H4 (cell line): ENCODE measurements at places on chromosomes 3 and 15.
A peak's percentile ranks its signal among the peaks of the same experiment; 100 is the strongest.

DNA sequence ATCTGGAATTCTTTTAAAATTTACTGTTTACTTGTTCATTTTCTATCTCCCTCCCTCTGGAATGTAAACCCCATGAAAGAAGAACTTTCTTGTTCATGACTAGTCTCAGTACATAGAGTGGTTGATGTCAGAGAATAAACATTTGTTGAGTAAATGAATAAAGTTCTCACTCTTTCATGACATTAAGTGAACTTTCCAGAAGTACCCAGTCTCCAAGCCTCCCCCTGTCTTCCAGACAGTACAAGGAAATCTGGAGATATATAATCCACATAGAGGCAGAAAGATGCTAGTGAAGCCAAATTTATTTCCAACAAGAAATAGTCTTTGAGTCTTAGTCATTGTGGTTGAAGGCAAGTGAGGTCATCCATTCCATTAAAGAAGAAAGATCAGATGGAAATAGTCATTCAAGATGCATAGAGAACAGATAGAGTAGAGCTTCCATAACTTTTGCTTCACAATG is 71.5 kb upstream of the GALNT15 start:
- DNase-seq, result peak; percentile 33

DNA sequence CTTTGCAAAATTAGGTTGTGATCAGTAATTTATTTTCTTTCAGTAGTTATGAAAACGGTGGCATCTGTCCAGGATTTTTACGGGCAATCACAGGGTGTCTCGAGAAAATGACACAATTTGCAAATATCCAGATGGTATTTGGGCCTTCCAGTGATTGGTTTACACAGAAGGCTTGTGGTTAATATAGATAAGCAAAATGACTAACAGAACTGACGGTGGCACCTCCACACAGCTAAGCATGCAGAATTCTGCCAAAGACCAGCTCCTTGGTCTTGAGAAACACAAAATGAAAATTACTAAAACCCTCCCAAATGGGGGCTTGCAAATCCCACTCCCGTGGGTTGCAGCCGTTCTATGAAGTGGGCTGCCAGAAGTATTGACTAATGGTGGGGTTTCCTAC is 5.5 kb downstream of the ARHGEF3 start:
- peak; percentile 31 for DNase-seq

DNA sequence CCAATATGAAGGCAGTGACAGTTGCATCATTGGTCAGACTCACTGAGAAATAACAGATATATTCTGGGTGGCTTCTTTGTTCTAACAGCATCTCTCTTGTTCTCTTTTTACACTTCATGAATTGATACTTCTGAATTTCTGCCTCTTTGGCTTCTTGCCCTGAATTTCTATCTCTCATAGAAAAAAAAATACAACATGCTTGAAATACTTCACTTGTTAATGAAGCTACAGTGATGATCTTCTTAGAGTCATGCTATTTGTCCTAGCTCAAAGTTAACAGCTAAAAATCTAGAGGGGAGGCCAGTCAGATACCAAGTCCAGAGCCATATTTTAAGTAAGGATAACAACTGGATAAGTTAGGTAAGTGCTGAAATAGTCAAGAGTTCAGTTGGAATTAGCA is 597.2 kb upstream of the AGTR1 start:
- DNase-seq, result no peak

GRCh38 chr3:39177708-39178332 is 14.6 kb downstream of the XIRP1 start:
- peak; percentile 85 for DNase-seq
